ENCODE measurements at places on chromosomes 1 and 21.

DNA sequence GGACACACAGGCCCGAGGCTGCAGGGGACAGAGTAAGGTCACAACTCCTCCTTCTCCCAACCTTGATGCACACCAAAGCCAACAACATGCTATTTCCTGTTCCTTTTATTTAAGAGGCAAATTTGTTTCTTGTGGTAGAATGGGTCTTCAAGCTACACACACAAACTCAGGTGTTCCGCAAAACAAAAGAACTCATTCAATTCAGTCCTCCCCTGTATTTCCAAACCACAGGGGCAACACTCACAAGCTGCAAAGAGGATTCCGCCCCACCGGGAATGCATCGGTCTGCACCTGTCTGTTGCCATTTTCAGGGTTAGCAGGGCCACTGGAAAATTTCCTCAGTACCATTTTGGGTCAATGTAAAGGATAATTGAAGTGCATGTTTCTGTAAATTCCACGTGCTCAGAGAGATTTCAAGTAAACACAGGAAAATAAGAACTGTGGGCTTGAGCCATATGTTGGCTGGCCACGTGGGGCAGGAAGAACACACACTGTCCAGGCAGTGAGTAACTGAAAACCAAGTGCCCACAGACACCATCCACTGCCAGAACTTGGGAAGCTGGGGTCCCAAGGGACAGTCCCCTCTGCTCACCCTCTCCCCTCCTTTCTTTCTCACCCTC lies 145.2 kb upstream of the ERG start:
- DNase-seq: no peak

DNA sequence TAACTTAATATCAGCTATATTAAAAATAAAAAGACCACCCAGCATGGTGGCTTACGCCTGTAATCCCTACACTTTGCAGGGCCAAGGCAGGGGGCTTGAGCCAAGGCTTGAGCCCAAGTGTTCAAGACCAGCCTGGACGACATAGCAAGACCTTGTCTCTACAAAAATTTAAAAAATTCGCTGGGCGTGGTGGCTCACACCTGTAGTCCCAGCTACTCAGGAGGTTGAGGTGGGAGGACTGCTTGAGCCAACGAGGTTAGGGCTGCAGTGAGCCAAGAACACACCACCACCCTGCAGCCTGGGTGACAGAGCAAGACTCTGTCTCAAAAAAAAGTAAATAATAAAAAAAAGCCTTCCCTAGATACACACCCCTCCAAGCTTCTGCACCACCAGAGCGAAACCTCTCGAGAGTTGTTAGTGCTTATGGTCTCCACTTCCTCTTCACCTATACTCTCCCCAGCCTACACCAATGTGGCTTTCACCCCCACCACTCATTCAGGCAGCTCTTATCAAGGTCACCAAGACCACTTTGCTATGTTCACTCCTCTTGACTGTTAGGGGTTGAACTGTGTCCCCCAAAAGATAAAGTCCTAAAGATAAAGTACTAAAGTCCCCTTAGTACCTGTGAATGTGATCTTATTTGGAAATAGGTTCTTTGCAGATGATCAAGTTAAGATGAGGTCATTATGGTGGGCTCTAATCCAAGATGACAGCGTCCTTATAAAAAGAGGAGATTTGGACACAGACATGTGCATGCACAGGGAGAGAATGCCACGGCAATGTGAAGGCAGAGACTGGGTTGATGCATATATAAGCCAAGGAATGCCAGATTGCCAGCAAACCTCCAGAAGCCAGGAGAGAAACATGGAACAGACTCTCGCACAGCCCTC lies 6.8 kb upstream of the PPP1R15B start:
- no peak for DNase-seq

DNA sequence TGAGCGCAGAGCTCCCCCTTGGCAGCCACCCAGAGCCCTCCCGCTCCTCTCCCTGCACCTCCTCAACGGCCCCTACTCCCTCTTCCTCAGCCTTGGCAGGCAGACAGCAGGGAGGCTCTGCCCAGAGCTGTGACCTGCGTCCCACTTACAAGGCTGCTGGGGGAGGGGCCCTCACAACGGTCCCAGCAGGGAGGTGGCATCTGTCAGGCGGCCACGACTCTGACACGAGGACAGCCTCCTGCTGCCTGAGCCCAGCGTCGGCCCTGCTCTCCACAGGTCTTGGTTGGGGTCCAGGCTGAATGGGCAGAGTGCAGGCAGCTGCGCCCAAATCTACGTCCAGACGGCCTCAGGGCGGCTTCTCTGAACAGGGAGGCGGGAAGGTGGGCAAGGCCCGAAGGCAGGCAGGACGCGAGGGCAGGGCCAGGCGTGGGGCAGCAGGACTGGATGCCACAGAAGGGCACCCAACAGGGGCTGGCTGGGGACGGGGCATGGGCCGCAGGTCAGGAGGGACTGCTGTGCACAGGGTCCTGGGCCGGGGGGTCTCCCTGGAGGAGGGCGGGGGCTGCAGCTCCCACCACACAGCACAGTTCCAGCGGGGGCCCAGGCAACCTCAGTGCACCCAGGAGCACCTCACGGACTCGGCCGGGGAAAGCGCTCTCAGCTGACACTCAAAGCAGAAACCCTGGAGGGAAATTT lies 7.5 kb downstream of the SLC19A1 start:
- no peak for DNase-seq

- no peak for DNase-seq
Observed at GRCh38 chr1:116150368-116150767, 39.2 kb downstream of the MAB21L3 start.

DNA sequence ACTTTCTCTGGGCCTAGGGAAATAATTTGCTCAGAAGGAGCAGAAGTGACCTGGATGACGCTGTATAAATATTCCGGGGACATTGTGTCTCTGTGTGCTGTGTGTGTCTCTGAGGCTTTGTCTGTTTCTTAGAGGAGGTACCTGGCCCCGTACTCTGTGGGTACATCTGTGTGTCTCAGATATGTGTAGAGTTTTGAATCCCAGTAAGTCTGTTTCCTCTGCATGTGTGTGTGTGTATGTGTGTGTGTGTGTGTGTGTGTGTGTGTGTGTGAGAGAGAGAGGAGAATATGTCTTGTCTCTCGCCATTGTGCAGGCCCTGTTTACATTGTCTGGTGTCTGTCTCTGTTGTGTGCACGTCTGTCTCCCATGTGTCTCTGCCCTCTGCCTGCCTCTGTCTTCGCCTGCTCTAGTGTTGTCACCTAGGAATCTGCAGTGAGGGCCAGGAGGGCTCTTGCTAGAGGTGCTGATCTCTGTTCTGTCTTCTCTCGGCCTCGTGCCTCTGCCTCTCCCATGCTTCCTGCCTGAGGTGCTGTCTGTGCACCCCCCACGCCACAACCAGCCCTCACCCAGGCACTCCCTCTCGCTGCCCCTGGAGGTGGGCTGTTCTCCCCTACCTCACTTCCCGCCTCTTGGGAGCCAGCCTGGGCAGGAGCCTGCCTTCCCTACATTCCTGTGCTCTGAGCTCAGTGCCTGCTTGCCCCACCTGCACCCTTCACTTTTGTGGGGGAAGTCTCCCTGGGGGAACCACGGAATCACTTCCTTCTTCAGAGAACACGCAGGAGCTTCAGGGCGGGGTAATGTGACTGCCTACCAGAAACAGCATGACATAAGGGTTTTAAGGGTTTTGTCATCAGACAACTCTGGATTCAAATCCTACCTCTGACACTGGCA lies 5.9 kb downstream of the MAP7D1 start:
- no peak for DNase-seq

DNA sequence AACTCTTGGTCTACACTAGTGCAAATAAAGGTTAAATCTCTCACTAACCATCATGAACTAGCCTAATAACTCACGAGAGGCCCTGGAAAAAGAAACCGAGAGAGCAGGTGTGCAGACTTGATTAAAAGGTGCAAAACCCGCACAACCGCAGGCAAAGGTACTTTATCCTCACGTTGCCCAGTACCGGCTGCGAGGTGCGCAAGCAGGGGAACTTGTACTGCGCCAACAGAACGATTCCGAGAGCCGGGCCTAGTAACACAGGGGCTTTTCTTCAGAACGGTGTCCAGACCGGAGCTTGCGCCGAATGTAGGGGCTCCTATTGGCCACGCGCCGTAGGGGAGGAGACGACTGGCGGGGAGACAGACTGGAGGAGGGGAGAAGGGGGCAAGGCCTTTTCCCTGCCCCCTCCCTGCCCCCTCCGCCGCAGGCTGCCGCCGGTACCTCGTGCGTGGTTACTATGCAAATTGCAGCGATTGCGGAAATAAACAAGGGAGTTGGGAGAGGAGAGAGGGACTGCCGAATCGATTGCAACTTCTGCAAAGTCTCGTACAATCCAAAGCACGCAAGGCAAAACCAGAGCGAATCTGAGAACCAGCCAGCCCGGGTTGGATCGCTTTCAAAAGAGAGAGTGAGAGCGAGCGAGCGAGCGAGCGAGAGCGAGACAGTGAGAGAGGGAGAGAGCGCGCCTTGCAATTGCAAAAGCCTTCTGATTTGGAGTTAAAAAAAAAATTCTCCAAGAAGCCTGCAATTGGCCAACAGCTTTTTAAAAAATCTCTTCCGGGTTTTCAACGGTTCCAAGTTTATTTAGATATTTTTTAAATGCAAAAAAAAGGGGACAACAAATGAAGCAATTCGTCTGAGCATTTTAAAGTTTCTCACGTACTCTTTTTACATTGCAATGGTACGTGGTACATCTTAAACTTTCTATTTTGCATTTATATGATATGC lies 5.4 kb upstream of the NFIA start:
- DNase-seq: peak; percentile 59

GRCh38 chr1:217564833-217565232 lies 66.1 kb downstream of the GPATCH2 start:
- no peak for DNase-seq

- DNase-seq: peak; percentile 71
Observed at GRCh38 chr1:78229344-78229743, 183.6 kb downstream of the GIPC2 start.

GRCh38 chr1:114154146-114154962 lies 685 bp upstream of the SYT6 start:
- DNase-seq: no peak

DNA sequence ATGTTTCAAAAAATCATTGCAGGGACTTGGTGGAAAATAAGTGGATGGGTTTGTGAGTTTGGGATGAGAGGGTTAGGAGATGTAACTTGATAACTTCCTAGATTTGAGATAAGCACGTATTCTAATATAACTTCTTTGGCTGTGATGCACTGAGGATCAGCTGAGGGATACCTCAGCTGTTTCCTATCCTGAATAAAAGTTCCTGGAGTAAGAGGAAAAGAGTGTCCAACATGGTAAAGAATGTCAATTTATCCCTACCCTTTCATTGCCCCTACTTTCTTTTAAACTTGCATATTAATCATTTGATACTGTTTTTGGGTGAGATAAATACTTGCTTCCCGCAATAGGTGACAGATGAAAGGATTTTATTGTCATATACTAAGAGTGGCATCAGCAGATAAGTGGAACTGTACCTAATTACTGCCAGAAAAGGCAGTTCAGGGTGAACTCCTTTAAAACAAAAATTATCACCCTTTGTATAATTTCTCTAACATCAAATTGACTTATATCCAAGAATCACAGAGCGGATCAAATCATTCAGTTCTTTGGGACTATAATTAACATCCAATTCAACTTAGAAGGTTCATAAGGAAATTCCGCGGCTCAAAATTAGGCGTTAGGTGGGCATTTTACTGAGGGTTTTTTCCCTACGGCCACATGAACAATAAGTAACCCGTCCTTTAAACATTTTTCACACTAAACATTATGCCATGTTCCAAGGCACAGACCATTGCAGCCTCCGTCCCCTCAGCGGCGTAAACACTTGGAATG lies 1.4 kb upstream of the SUCO start:
- no peak for DNase-seq

DNA sequence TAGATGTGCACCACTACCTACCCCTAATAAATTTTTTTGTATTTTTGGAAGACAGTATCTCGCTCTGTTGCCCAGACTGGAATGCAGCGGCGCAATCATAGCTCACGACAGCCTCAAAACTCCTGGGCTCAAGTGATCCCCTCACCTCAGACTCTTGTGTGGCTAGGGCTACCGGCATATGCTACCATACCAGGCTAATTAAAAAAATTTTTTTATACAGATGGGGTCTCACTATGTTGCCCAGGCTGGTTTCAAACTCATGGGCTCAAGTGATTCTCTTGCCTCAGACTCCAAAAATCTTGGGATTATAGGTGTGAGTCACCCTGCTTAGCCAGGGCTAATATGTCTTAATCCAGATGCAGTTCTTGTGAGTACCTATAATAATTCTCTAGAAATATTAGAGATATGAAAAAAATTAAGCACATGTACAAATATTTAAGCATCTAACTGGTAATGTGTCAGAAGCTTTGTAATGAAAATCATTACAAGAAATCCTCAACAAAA lies 9.5 kb downstream of the SORT1 start:
- no peak for DNase-seq

Data from AG04450 (cell line).